ENCODE measurements at places on chromosomes 1 and 21.

- DNase-seq, result no peak
Observed at GRCh38 chr1:55990007-55990406, 589.4 kb downstream of the PLPP3 start.

- DNase-seq, result no peak
Observed at GRCh38 chr21:17631195-17631594, 18.5 kb upstream of the BTG3 start.

DNA sequence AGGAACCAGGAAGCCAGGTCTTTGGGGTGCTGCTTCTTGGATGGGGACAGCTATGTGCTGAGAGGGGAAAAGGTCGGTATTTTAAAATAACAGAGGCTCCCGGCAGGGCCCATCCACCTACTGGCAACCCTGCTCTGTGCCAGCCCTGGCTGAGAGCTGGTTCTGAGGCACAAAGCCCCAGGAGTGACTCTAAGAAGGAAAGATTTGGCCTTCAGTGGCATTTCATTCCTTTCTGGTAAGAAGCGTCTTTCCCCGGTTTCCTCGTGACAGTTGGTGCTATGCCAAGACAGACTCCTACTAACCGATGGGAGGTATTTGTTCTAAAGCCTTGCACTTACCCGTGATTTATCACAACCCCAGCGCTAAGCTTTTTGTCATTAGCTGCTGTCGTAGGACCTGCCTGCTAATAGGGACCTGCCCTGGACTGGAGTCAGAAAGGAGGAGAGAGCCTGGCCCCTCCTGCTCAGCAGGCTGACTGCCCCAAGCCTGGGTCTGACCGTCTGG lies 123.1 kb upstream of the ADAR start:
- no peak for DNase-seq

DNA sequence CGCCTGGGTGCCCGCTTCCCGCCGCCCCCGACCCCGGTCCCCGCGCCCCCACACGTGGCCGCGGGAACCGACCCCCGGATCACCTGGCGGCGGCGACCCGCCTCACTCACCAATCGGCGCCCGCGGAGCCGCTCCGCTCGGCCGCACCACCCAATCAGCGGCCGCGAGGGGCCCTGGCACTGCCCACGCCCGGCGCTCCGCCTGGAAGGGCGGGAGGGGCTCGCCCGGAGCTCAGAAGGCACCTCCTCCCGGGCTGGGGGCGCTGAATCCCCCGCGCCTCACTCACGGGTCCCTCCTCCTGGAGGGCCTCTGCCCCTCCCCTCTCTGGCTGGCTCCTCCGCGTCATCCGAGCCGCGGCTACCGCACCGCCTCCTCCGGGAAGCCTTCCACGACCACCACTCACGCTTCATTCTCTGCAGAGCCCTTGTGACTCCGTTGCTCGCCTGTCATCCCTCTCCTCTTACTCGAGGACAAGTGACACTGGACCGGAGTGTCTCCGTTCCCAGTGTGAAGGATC lies 374 bp downstream of the SH2D5 start:
- peak; percentile 64 for DNase-seq

- peak; percentile 81 for DNase-seq
Observed at GRCh38 chr1:109509176-109510134, at the start of gene AMIGO1. AMIGO1 (minus strand) TSS chr1:109509727; CDS start chr1:109508912, 815 bp downstream.

DNA sequence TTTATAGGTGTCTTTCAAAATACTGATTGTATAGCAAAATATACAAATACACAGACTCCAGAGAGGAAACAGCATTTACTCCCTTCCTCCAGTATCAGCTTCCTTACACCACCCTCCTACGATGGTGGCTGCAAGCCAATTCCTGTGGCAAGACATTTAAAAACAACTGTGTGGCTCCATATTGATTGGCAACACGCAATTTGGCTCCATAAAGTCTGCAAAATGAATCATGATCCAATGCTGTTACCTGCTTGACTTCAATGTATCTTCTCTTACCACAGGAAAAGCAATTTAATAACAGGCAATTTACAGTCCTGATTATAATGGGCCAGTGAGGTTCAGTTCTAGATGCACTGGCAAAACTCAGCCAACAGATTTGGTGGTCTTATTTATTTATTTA lies 19.7 kb upstream of the ATP6V1G3 start:
- DNase-seq, result no peak

- DNase-seq, result no peak
Observed at GRCh38 chr1:171251952-171252300, 3.6 kb downstream of the FMO1 start.

DNA sequence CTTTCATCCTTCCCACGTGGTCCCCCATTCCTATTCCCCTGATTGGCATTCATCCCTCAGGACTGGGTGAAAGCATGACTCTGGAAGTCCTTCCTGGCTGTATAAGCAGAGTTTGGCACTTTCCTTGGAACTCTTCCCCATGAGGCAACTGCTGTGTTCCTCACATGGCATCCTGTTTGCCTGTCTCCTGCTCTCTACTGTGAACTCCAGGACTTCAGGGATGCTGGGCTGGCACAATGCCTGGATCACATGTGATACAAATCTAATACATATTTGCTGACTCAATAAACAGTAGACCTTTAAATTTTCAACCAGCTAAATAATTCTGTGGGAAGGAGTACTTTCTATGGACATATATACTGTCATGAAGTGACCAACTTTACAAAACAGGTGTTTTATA lies 46.8 kb upstream of the EDEM3 start:
- DNase-seq, result no peak

DNA sequence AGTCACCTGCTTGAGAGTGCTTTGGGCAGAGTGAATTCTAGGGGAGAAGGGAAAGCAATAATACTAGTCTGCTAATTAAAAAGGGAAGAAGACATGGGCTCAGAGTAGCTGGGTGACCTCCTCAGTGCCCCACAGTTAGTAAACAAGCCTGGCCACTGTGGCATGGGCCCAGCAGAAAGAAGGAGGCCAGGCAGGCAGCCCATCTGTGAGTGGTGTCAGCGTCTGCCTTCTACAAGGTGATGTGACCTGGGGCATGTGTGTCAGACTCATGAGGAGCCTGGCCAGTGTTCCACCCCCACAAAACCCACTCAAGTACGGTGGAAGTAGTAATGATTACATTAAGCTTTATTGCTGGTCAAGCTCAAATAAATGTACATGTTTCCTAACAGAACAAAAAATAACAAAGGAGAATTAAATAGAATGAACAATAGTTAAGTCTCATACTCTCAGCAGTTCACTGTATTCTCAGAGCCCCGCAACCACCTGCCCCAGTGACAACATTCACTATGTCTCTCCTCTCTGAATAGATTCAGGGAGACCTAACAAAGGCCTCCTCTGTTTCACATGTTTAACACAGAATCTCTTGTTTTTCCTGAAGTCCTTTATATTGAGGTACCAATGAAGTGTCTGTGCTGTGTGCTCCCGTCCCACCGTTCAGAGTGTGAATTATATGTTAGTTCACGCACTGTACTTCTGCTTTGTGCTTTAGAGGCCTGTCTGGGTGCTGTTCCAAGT lies 32.5 kb downstream of the SLC22A15 start:
- no peak for DNase-seq

DNA sequence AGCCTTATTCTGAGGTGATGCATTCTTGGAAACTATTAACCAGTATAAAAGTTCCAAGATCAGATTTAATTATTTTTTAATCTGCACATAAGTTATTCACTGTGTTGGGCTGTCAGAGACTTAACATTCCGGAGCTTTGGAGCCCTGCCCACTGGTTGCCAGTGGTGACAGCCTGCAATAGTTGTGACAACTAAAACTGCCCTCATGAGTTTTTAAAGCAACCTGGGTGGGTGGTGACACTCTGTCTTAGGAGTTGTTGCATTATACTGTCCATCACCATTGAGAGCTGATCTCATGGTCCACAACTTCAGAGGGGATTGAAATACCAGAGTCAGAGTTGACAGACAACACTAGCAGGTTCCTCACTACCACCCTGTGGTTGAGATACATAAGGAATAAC lies 653.9 kb upstream of the USP24 start:
- no peak for DNase-seq

DNA sequence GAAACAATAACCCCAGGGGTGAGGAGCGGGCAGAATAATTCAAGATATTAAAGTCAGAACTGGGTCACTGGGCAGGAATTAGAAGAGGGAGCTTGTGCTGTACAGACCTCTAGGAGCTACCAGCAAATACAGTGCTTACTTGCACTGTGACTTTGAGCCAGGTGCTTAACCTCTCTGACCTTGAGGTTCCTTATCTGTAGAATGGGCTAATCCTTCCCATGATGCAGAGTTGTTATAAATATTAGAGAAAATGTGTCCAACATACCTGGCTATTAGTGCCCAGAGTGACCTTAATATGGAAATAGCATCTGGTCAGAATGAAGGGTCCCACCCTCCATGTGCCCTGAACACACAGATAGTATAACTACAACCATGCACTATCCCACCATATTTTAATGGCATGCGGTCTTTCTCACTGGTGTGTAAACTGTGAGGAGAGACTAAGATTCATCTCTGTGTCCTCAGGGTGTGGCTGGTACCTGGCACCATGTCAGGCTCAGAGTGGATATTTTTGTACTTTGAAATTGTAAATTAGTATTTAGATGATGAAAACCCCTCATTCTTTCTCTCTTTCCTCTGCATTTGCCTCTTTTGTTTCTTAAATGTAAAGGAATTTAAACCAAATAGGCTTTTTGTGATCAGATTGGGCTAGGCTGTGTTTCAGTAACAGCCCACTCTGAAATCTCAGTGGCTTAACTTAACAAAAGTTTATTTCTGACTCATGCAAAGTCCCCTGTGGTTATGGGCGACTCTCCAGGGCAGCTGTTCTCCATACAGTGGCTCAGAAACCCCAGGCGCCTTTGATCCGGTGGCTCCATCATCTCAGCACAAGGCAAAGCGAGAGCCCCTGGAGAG lies 60.0 kb upstream of the ROR1 start:
- DNase-seq, result no peak

DNA sequence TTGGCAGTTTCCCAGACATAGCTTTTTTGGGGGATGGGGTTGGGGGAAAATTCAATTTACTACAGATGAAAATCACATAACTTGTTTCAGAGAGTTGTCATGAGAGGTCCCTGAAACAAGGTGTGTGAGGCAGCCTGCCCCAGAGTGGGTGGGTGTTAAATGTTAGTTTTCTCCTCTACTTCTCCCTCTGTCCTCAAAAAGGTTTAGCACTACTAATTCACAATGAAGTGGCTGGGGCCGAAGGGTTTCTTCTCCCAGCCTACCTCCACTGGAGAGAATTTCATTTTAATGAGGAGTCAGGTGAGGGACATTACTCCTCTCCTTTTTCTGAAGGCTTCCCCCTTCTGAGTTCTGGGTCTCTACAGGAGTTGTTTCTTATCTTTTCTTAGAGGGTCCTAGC lies 103.3 kb downstream of the C1orf94 start:
- no peak for DNase-seq

DNA sequence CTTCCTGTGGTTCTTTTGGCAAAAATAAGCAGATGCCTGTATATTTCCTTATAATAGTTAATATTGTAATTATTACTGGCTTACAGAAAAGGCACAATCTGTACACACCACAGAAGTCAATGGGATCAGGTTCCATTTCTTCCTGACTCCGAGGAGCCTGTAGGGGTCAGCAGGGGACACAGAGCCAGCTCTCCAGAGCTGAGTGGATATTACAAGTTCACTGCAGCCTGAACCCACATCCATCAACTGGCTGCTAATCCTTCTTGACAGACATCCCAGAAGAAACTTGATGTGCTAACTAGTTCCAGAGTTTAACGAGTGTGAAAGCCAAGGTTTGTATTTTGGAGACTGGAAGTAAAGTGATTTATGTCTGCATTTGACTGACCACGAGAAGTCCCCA lies 203.8 kb downstream of the LMX1A start:
- no peak for DNase-seq

GRCh38 chr1:29669912-29670311 lies 433.6 kb downstream of the PTPRU start:
- DNase-seq, result no peak

GRCh38 chr1:230425252-230426091 lies 660 bp downstream of the PGBD5 start:
- peak; percentile 10 for DNase-seq

- DNase-seq, result no peak
Observed at GRCh38 chr1:163107655-163108054, 38.5 kb downstream of the RGS4 start.

DNA sequence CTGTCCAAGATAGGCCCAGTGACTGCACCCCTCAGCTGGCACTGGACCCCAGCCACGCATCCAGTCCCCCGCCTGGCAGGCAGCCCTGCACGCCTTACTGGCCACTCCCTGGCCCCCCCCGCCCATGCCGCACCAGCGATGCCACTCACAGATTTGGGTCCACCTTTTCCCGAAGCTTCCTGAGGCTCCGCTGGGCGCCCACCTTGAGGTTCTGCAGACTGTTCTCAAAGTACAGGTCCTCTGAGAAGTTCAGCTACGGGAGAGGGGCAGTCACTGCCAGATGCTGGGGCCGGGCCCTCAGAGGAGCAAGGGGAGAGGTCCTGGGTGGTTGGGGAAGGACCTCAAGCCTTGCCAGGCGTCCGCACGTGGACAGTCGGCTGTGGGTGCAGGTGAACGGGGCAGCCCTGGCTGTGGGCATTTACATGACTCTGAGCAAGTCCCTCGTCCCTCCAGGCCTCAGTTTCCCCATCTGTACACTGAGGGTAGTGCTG lies 8.1 kb downstream of the PRXL2B start:
- no peak for DNase-seq

GRCh38 chr1:19557609-19558051 lies 72.3 kb upstream of the CAPZB start:
- no peak for DNase-seq

GRCh38 chr1:159746666-159747065 lies 32.3 kb upstream of the CRP start:
- DNase-seq, result no peak

DNA sequence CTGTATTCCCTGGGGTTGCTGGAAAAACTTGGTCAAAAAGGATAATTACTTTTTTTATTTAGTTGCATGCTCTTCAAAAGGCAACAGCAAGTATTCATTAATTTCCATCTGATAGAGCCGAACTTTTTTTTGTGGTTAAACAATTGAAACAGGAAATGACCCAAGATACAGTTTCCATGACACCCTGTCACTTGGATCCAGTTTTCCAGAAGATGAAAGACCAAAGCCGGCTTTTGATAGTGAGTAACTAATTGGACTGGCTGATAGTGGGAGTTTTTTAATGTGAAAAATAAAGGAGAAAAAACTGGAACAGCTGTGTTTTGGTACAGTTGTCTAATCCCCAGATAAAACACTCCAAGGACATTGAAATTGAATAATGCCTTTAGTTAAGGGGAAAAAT lies 33.0 kb downstream of the CACHD1 start:
- DNase-seq, result no peak

- no peak for DNase-seq
Observed at GRCh38 chr1:33854091-33854490, 9.8 kb upstream of the HMGB4 start.

GRCh38 chr1:227388214-227389168 lies 70.2 kb upstream of the CDC42BPA start:
- DNase-seq, result no peak
